ENCODE measurements at places on chromosomes 5 and 9.

- DNase-seq, result peak; percentile 77
Measured at GRCh38 chr9:70257991-70258691, 637 bp upstream of the SMC5 start.

DNA sequence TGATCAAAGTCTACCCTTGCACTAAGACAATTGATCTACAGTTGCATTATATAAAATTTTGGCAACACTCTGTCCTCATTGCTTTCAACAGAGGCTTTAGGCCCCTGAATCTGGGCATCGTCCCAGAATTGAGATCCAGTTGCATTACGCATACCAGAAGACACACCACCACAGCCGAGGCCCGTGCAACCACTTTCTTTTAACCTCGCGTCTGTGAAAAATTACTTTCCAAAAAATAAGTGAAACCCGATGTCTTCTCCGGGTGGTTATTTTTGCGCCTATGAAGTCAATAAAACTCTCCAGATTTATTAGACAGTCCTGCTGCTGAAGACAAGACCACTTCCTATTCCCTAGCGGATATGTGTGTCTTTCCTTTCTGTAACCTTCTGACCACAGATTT is 52.1 kb upstream of the NFIB start:
- DNase-seq, result no peak

- DNase-seq, result no peak
Measured at GRCh38 chr5:178627259-178627598, 379 bp upstream of the CLK4 start.

- DNase-seq, result no peak
Measured at GRCh38 chr9:128505414-128505765, 871 bp downstream of the GLE1 start.

GRCh38 chr9:137973829-137974416 is 96.3 kb downstream of the CACNA1B start:
- DNase-seq, result no peak

Data from activated T-cell treated with anti-CD3 and anti-CD28 coated beads, Interleukin-2, amount 50 U/mL, for 24 hours (primary cell).